A375 (cell line): ENCODE measurements at places on chromosomes 6 and 20. TPM values are rescaled to one million over a fixed set of nuclear protein-coding genes. Genes with fewer than 3 reads are reported as not detected.

FABP7 gene
- total RNA-seq = 8.4 and 10.9 TPM in 2 replicates

OPRL1 gene
- 0.34 and 0.41 TPM in 2 replicates for total RNA-seq

MOXD1 gene
- total RNA-seq = 3.6 and 4.1 TPM in 2 replicates

HLA-DRB5 gene
- 40.7 and 40.9 TPM in 2 replicates for total RNA-seq

SLC17A1 gene
- total RNA-seq = not detected in 2 replicates
